ENCODE measurements at places on chromosomes 7 and 10. TPM values are rescaled to one million over a fixed set of nuclear protein-coding genes. Genes with fewer than 3 reads are reported as not detected.

The PTPRN2 gene
- 2.5 TPM for total RNA-seq

The HOXA2 gene
- 0.16 TPM for total RNA-seq

The PIK3CG gene
- not detected for total RNA-seq

The MOGAT3 gene
- total RNA-seq: not detected

The FFAR4 gene
- not detected for total RNA-seq

The MYL7 gene
- not detected for total RNA-seq

The STMP1 gene
- 29.8 TPM for total RNA-seq

The SLC26A3 gene
- not detected for total RNA-seq

The WDR86 gene
- 17.7 TPM for total RNA-seq

The UCN3 gene
- not detected for total RNA-seq

The GATA3 gene
- not detected for total RNA-seq

The INHBA gene
- 20.0 TPM for total RNA-seq

All from fibroblast of the aortic adventitia (primary cell).